ENCODE measurements at places on chromosomes 6 and 20. TPM values are rescaled to one million over a fixed set of nuclear protein-coding genes. Genes with fewer than 3 reads are reported as not detected.
A peak's percentile ranks its signal among the peaks of the same experiment; 100 is the strongest.

DNA sequence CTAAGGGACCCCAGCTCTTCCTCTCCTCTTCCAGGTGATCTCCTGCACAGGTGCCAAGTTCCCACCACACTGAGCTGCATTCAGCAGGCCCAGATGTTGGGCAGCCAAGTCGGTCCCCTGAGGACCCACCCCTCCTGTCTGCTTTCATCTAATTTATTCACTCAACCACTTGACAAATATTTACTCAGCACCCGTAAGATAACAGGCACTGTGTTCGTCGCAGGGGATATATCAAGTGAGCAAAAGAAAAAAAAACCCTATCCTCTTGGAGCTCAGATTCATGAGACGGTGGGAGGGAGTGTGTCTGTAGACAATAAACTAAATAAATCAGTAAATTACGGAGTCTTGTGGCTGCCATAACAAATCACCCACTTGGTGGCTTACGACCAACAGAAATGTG, 143.6 kb downstream of the MRPL14 start:
- H3K27ac ChIP-seq: no peak overlapping the region
- H3K4me3 ChIP-seq: no peak overlapping the region
- H3K27me3 ChIP-seq: peaks cover 1% of the 10 kb centered on the region
- H3K36me3 ChIP-seq: no peaks in the 10 kb centered on the region

DNA sequence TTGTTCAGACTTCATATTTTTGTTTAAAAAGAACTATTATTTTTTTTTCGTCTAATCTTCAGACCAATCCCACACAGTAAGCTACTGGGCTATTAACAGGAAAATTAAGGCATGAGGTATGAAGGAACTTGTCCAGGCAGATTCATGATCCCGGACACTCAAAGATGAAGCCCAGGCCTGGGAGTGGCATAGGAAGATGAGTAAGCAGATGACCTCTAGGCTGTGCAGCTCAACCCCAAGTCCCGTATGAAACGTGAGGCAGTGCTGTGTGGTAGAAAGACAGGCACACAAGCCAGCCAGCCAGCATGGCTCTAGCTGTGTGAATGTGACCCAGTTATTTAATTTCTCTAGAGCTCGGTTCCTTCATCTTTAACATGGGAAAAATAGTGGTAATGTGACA, 231.9 kb downstream of the CLIC5 start:
- DNase-seq: no peak
- H3K4me3 ChIP-seq: no peak overlapping the region
- no peaks in the 10 kb centered on the region for H3K36me3 ChIP-seq
- H3K4me1 ChIP-seq: no peaks in the 10 kb centered on the region
- no peaks in the 10 kb centered on the region for H3K27me3 ChIP-seq

DNA sequence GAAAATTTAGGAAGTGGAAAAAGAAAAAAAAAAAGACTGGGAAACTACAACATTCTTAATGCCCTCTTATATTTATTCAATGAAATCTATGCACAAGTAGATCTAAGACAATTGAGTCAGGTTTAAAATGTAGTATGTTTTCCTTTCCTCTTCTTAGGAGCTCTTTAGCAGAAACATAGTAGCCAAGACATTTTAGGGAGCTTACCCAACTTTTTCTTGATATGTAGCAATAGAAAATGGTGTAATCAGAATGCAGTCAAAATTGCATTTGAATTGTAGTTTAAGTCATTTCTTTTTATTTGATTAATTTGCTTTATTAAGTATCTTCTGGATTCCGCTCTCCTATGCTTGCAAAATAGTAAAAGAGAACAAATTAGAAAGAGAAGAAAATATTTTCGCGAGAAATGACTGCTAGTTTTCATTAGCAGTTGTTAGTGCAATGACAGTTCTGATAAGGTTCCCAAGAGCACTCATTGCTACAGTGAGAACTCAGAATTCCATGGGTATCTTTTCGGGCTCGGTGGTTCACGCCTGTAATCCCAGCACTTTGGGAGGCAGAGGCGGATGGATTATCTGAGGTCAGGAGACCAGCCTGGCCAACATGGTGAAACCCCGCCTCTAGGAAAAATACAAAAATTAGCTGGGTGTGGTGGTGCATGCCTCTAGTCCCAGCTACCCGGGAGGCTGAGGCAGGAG, 52.2 kb downstream of the JARID2 start:
- no peak overlapping the region for H3K27ac ChIP-seq
- no peaks in the 10 kb centered on the region for H3K36me3 ChIP-seq
- H3K27me3 ChIP-seq: no peaks in the 10 kb centered on the region
- DNase-seq: no peak

Gene RNF144B
- 11.2 TPM for total RNA-seq

Gene CFAP61
- total RNA-seq: not detected

Gene DLK2
- 1.1 TPM for total RNA-seq

GRCh38 chr20:48722737-48723191, 105.0 kb downstream of the PREX1 start:
- peak overlapping the region; percentile 94 for H3K27ac ChIP-seq
- peaks cover 48% of the 10 kb centered on the region for H3K4me1 ChIP-seq
- H3K27me3 ChIP-seq: no peaks in the 10 kb centered on the region
- H3K36me3 ChIP-seq: peaks cover 2% of the 10 kb centered on the region
- DNase-seq: no peak

DNA sequence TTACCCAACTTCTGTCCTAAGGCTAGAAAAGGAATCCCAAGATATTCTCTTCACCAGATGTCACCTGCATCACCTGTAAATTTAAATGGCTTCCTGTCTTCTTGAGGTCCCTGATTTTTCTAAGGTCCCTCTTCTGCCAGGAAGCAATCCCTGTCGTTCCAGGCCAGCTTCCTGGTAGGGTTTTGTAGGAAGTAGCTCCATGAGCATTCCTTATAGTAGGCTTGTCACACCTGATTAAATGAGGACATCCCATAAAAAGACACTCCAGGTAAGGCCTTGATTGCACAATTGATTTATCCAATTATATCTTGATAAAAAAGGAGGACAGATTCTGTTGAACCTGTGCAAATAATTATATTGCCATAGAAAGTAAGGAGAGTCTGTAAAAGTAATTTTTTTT, 8.7 kb downstream of the RAB44 start:
- H3K4me1 ChIP-seq: peaks cover 2% of the 10 kb centered on the region
- H3K27me3 ChIP-seq: peaks cover 2% of the 10 kb centered on the region
- H3K27ac ChIP-seq: no peak overlapping the region
- DNase-seq: no peak
- H3K36me3 ChIP-seq: no peaks in the 10 kb centered on the region

Gene NUP153
- 23.9 TPM for total RNA-seq

Gene EFCAB8
- total RNA-seq: 0.51 TPM

Gene TRIM10
- not detected for total RNA-seq

- no peak for DNase-seq
- H3K36me3 ChIP-seq: peaks cover 20% of the 10 kb centered on the region
- H3K27ac ChIP-seq: no peak overlapping the region
- no peak overlapping the region for H3K4me3 ChIP-seq
- H3K4me1 ChIP-seq: peaks cover 3% of the 10 kb centered on the region
- H3K27me3 ChIP-seq: no peaks in the 10 kb centered on the region
These were observed 162.0 kb upstream of the SIM1 start for GRCh38 chr6:100626721-100627120.

Gene PRR18
- total RNA-seq: 0.70 TPM

DNA sequence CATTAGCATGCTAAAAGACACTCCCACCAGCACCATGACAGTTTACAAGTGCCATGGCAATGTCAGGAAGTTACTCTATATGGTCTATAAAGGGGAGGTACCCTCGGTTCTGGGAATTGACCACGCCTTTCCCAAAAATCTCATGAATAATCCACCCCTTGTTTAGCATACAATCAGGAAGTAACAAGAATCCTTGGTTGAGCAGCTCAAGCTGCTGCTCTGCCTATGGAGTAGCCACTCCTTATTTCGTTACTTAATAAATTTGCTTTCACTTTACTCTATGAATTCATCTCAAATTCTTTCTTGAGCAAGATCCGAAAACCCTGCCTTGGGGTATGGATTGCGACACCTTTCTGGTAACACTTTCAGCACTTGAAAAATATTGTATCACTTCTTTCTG, 243.0 kb downstream of the BMP2 start:
- no peak for DNase-seq
- H3K4me1 ChIP-seq: no peaks in the 10 kb centered on the region
- no peaks in the 10 kb centered on the region for H3K27me3 ChIP-seq
- H3K4me3 ChIP-seq: no peak overlapping the region
- no peak overlapping the region for H3K27ac ChIP-seq

GRCh38 chr6:53112871-53113270, 35.8 kb downstream of the GCM1 start:
- no peaks in the 10 kb centered on the region for H3K4me1 ChIP-seq
- H3K36me3 ChIP-seq: peaks cover 5% of the 10 kb centered on the region
- H3K4me3 ChIP-seq: no peak overlapping the region
- H3K27ac ChIP-seq: no peak overlapping the region

DNA sequence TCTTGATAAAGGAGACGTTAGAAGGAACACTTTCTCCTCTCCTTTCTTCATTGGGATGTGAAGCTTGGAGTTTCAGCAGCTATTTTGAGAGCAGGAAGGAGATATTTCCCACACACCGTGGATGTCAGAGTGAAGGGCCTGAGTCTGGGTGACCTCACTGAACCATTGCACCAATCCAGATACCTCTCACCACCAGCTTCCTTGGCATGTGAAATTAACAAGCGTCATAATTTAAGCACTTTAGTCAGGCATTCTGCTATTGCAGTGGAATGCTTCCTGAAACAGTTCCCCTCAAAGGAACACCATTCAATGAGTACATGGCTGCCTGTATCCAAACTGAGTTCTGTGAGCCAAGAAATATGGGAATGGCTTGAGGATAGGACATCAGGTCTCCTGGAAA, 83.7 kb downstream of the CHMP4B start:
- H3K27ac ChIP-seq: peak overlapping the region; percentile 25
- peaks cover 18% of the 10 kb centered on the region for H3K4me1 ChIP-seq
- H3K27me3 ChIP-seq: peaks cover 5% of the 10 kb centered on the region
- H3K36me3 ChIP-seq: peaks cover 11% of the 10 kb centered on the region

Gene DDX43
- total RNA-seq: not detected

DNA sequence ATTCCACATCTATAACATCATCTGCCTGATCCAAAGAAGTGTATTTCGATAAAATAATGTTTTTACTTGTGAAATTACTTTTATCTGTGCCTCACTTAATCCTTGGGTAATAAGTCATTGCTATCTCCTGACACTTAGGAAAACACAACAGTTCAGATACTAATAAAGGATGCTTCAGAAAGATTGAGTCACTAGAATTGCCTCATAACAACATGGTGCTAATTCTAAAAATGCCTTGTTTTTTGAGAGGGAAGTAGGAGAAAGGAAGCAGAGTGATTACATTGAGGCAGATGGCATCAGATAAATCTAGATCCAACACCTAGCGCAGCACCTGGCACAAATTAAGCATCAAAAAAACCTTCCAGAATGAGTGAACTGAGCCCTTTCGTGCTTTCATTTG, 69.0 kb downstream of the NCOA7 start:
- H3K27ac ChIP-seq: no peak overlapping the region
- H3K4me3 ChIP-seq: no peak overlapping the region
- peaks cover 11% of the 10 kb centered on the region for H3K36me3 ChIP-seq
- no peak for DNase-seq

- no peaks in the 10 kb centered on the region for H3K27me3 ChIP-seq
- no peak for DNase-seq
- peaks cover 6% of the 10 kb centered on the region for H3K36me3 ChIP-seq
- H3K4me3 ChIP-seq: no peak overlapping the region
- H3K27ac ChIP-seq: no peak overlapping the region
- peaks cover 4% of the 10 kb centered on the region for H3K4me1 ChIP-seq
These were observed 61.7 kb downstream of the E2F3 start for GRCh38 chr6:20463396-20463795.

Gene ULBP1
- total RNA-seq: 29.8 TPM

GRCh38 chr6:5446362-5447075, 185.2 kb downstream of the FARS2 start:
- peaks cover 16% of the 10 kb centered on the region for H3K4me1 ChIP-seq
- no peak overlapping the region for H3K27ac ChIP-seq
- H3K4me3 ChIP-seq: no peak overlapping the region
- H3K36me3 ChIP-seq: no peaks in the 10 kb centered on the region

Gene ANKEF1
- total RNA-seq: 0.46 TPM

DNA sequence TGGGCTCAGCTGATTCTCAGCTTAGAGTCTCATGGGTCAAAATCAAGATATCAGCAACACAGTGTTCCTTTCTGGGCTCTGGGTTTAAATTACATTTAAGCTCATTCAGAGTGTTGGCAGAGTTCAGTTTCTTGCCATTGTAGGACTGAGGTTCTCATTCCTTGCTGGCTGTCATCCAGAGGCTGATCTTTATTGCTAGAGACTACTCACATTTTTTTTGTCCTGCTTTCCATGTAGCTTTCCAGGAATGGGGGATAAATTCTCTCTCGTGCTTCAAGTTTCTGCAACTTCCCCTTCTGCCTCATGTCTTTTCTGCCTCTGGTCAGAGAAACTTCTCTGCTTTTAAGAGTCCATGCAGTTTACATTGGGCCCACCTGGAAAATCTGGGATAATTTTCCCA, 86.9 kb downstream of the RFX6 start:
- no peaks in the 10 kb centered on the region for H3K36me3 ChIP-seq
- no peak overlapping the region for H3K27ac ChIP-seq
- peaks cover 43% of the 10 kb centered on the region for H3K27me3 ChIP-seq
- H3K4me3 ChIP-seq: no peak overlapping the region
- DNase-seq: no peak
- H3K4me1 ChIP-seq: no peaks in the 10 kb centered on the region

DNA sequence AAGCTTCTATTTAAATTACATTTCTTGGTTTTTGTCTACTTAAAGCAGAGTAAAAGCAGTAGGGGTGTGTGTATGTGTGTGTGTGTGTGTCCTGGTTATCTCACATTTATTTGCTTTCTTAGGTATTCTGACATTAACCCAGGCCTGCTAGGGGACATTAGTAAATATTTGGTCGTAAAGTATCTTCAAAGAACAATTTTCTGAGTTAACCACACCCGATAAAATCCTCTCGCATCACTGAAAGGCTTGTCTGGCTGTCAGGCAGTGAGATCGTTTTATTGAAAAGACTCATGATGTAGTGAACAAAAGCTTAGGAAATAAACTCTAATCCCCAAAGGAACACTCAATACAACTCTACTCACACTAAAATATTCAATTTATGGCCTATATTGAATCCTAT, 77.9 kb downstream of the ZNF217 start:
- no peak for DNase-seq
- no peaks in the 10 kb centered on the region for H3K4me1 ChIP-seq
- no peak overlapping the region for H3K4me3 ChIP-seq
- no peaks in the 10 kb centered on the region for H3K36me3 ChIP-seq
- no peaks in the 10 kb centered on the region for H3K27me3 ChIP-seq
- no peak overlapping the region for H3K27ac ChIP-seq

Gene HCRTR2
- total RNA-seq: not detected

- H3K4me1 ChIP-seq: no peaks in the 10 kb centered on the region
- no peaks in the 10 kb centered on the region for H3K36me3 ChIP-seq
- no peak for DNase-seq
- no peak overlapping the region for H3K27ac ChIP-seq
- peaks cover 2% of the 10 kb centered on the region for H3K27me3 ChIP-seq
These were observed 12.0 kb downstream of the PGK2 start for GRCh38 chr6:49775043-49775442.

Data from chondrocyte (in vitro differentiated cells).